Fibroblast of lung (primary cell): ENCODE measurements at places on chromosomes 12 and 14. TPM values are rescaled to one million over a fixed set of nuclear protein-coding genes. Genes with fewer than 3 reads are reported as not detected.
A peak's percentile ranks its signal among the peaks of the same experiment; 100 is the strongest.

DNA sequence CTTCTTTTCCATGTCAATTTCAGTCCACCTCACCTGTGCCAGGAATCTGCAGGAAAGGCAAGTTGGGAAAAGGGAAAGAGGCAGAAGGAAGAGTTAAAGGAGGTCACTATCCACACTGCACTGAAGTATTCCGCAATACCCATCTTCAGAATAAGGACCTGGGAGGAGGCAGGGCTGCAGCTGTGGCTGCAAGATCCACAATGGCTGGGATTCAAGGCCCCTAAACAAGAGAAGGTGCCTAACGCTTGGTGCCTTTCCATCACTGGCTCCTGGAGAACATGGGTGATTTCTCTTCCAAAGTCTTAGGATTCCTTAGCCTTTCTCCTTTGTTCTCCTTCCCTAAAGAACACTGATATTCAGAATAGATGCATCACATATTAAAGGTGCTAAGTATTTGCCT lies 204.0 kb downstream of the GRIN2B start:
- no peak for DNase-seq

Gene GON7
- total RNA-seq, result 11.3 and 17.2 TPM in 2 replicates

GRCh38 chr12:67666605-67667004 lies 18.1 kb downstream of the DYRK2 start:
- DNase-seq, result no peak

GRCh38 chr12:27505761-27506160 lies 18.2 kb upstream of the PPFIBP1 start:
- DNase-seq, result no peak

- DNase-seq, result peak; percentile 39
Measured at GRCh38 chr14:93042968-93043940, 72.5 kb downstream of the ITPK1 start.

DNA sequence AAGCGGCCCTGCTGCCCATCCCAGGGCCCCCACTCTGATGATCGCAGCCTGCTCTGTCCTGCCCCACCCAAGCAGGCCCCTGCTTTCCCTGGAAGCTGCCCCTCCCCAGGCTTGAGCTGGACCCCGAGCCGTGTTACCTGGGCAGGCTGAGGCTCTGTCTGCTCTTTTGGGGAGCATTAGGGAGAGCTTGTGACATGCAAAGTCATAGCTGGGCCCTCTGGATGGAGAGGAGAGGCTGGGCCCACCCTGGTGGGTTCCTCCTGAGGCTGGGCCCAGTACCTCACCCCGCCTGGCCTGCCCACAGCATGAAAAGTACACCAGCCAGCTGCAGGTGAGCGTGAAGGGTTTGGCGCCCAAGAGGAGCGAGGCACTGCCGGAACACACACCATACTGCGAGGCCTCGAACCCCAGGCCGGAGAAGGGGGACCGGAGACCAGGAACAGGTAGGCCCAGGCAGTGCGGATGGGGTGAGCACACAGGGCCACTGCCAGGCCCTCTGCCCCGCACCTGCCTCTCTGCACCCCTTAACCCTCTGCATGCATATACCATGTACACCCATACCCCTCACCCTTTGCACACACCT lies 15.0 kb downstream of the CEP170B start:
- no peak for DNase-seq

Gene EXOC5
- total RNA-seq, result 34.4 and 38.0 TPM in 2 replicates

GRCh38 chr14:21454843-21455544 lies 929 bp downstream of the CHD8 start:
- DNase-seq, result no peak

- no peak for DNase-seq
Measured at GRCh38 chr12:93737457-93738198, 60.5 kb downstream of the CRADD start.

DNA sequence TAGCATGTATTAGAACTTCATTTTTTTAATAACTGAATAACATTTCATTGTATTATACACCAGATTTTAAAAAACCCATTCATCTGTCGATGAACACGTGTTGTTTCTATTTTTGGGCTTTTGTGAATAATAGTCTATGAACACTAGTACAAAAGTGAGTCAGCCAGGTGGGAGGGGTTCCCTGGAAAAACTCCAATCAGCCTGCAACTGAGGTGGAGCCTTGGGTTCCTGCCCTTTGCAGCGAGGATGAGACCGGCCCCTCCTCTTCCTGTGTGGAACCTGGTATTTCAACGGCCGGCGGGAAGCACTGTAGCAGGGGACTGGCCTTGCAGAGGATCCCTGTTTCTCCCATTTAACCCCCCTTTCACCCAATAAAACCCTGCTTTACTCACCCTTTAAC lies 56.1 kb downstream of the LMNTD1 start:
- no peak for DNase-seq

DNA sequence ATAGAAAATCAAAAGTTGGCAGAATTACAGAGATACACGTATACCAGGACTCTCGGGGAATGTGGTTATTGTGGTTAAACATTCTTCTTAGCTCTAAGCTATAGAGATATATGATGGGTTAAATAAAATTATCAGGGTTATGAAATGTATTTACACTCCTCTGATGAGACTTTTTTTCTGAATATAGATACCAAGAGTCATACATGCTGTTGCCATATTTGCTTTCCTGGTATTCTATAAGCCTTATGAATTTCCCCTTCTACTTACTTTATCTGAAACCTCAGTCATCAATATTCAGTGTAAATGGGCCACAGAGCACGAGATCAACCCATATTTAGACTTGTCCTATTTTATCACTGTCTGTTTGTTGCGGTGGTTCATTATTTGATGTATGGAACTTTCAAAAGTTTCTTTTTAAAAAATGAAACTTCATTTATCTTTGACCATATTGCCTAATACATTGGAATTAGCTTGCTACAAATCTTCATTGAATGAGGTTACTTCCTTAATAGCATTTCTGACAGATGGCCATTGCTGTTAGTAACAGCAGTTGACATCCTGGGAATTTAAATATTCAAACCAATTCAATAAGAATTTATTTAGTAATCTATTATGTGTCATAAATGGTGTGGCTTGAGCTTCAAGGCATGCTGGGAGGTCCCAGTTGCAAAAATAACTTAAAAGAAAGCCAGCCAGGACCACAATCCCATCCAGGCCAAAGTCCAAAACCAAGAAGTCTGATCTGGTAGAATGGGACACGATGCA lies 393.5 kb downstream of the PCNX1 start:
- peak; percentile 78 for DNase-seq

GRCh38 chr12:27012239-27012981 lies 1.8 kb downstream of the TM7SF3 start:
- DNase-seq, result no peak

DNA sequence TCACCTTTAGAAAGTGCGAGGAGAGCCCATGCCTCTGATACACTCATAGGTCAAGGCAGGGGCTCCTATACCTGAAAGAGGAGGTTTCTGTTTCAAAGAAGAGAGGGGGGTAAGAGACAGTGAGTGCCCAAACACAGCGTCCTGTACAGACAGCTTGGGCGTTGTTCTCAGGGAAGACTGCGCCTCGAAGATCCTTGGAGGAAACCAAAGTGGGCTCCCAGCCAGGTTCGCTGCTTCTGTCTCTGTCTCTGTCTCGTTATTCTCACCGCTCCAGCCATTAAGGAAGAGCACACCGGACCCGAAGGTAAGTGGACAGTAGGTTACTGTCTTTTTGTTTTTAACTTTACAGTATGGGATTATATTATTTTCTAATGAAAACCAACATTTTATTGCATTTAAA lies 5.8 kb upstream of the IFI27 start:
- no peak for DNase-seq

Gene CLEC9A
- not detected in 2 replicates for total RNA-seq

GRCh38 chr12:106152334-106152733 lies 13.6 kb upstream of the NUAK1 start:
- DNase-seq, result no peak

- DNase-seq, result no peak
Measured at GRCh38 chr12:54368025-54368708, 3.9 kb upstream of the GPR84 start.

Gene IL23A
- 0.17 TPM in 1 of 2 replicates, not detected in the other for total RNA-seq

DNA sequence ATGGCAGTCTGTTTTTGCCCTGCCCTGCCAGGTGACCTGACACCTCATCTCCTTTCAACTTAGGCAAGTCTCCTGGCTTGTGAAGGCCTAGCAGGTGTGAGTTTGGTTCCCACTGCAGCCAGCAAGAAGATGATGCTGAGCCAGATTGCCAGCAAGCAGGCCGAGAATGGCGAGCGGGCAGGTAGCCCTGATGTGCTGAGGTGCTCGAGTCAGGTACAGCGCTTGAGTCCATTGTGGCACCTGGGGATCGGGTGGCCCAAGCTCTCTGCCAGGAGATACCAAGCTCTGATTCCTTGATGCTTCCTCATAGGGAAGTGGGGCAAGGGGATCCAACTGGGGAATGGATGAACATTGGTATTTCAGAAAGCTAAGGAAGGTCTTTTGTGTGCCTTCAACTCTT lies 4.1 kb upstream of the CSAD start:
- DNase-seq, result no peak

Gene ETV6
- 3.6 and 4.3 TPM in 2 replicates for total RNA-seq

GRCh38 chr14:74841230-74842207 lies 34.4 kb downstream of the PROX2 start:
- DNase-seq, result no peak

GRCh38 chr12:13097491-13098011 lies 5.9 kb downstream of the GSG1 start:
- no peak for DNase-seq
